ENCODE measurements at places on chromosomes 2 and 18.

DNA sequence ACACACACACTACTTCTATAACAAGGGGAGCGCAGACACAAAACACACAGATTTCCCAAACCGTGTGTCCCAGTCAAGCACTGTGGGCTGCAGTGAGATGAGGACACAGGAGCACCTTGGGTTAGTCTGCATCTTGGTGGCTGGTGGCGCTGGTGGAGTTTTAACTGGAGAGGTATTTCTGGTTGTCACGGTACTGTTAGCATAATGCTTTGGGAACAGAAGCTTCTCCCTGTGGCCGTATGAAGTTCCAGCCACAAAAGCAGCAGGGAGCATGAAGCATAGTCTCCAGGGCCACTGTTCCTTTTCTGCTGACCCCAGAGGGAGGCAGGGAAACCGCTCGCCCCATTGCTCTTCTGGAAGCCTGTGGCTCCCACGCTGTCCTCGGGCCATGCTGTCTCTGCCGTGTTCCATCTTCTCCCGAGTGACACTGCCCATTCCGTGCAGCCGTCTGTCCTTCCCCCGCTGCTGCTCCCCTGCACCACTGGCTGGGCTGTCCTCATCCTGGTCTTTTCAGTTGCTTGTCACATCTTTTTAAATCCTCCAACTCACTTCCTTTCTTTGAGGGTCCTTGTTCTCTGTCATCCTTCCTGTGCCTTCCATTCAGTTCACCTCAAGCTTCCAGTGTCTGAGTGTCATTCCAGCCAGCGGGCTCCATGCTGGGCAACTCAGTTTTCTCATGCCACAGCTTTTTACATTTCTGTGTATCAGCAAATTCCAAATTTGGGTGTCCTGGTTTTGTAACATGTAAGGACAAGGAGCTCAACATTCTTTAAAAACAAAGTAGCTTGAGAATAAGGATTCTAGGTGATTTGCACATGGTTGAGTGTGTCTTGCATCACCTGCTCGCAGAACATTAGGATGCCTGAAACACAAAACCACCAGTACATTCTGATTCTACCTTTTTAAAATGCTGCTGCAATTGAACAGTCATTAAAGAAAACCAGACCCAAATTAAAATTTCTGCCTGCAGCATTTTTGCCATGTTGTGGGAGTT lies 125.0 kb downstream of the MTCL1 start:
- DNase-seq = no peak

DNA sequence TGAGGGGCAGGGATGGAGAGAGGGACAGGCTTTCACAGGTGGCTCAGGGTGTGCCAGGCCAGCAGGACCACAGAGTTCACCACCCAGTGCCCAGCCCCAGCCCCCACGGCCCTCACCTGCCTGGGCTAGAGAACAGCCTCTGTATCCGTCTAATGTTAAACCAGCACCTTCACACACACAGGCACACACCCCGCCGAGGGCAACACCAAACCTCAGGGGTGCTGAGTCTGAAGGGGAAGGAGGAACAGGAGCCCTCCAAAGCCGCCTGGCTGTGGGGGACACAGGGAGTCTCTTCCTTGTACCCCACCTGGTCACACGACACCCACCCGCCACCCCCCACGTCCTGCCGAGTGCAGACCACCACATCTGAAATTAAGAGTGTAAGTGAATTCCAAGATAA lies 205.8 kb upstream of the SALL3 start:
- no peak for DNase-seq

DNA sequence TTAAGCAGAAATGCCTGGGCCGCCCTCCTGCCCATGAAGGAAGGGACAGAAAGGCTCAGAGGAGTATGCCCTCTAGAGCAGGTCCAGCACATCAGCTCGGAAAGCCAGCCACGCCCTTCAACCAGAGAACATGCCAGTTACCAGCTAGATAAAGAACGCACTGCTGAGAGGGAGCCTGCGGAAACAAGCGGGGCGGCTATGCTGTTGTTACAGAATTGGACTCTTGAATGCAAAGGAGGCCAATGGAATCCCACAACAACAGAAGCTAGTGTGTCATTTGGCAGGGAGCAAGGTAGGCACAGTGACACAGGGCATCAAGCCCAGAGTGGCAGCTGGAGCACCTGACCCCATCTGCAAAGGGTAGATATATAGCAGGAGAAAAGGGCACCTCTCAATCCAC lies 242.9 kb upstream of the ID2 start:
- no peak for DNase-seq

DNA sequence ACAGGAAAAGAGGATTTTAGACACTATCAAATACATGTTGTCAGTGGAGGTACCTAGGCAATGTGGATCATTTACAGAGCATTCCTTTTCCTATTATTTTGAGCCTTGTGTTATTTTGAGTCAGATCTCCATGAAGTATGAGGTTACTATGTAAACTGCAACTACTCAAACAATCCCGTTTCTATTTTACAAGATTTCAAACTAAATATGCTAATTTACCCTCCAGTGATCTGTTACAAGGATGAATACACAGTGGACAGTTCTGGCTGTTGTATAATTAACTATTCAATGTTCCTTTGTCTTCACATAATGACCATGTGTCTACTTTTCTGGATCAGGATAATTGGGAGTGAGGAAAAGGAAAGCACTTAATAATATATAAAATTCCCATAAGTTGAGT lies 4.6 kb downstream of the HOXD1 start:
- DNase-seq = no peak

- no peak for DNase-seq
These were observed 124.9 kb downstream of the PIGN start for GRCh38 chr18:62061821-62062478.

- DNase-seq = no peak
These were observed 118.6 kb downstream of the RBMS1 start for GRCh38 chr2:160375037-160375436.

- no peak for DNase-seq
These were observed 714.5 kb downstream of the PLCL1 start for GRCh38 chr2:198518935-198519334.

GRCh38 chr18:58098706-58099105 lies 54.7 kb downstream of the NEDD4L start:
- no peak for DNase-seq

Measured in NCI-H1417 treated with DMSO at 0.1 percent for 48 hours (cell line).